ENCODE measurements at places on chromosomes 5 and 9. TPM values are rescaled to one million over a fixed set of nuclear protein-coding genes. Genes with fewer than 3 reads are reported as not detected.

DNA sequence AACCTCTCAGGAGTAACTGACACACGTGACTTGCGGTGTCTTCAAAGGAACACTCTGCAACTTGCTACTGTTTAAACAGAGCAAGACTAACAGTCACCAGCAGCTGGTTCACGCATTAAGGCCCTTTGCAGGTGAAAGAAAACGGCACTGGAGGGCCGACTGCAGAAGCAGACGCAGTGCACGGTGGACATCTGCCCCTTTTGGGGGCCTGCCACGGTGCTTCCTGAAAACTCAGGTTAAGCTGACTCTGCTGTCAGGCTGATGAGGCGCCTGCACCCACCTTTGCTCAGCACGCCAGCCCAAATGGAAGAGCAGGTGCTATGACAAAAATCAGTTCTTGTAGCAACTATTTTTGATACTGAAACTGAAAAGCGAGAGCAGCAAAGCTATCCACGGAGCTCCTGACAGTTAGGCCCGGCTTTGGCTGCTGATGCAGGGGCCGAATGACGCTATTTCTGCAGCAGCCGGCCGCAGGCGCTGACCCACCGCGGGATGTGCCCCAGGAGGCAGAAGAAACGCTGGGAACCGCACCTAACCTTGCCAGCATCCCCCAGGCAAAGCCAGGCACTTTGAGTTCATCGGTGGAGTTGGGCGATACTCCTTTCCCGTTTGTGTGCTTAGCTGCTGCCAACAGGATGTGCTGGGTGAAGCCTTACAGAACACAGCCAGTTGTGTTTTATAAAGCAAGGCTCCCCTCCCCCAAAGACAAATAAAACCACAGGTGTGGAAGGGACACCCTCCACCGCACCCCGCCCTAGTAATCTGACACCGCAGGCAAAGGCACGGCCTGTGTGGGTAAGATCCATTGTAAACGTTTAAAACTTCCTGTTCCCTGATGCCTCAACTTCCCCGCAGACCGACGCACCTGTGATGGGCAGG is 21.1 kb upstream of the TERT start:
- peak; percentile 99 for DNase-seq

DNA sequence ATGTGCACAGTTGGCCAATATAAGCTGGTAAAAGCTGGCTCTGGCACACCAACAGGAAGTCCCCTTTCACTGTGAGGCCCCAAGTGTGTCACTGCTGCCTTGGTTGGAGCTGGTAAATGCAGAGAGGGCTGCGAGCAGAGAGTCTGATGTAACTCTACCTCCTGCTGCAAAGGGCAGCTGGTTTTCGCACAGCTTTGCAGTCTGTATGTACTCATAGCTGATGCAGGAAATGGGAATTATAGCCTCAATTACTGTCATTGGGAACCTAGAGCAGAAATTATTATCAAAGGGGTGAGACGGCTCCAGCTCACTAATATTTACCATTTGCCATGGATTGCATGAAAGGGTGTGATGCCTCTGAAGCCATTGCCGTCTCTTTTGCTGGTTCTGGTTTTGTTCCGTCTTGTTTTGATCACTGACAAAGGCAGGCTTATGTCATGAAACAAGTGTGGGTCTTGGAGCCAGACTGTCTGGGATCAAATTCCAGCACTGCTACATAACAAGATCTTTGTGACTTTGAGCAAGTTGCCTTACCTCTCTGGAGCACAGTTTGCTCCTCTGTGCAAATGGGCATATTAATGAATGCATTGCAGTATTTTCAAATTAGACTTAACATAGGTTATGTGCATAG is 124.3 kb upstream of the SLC25A48 start:
- DNase-seq = no peak

DNA sequence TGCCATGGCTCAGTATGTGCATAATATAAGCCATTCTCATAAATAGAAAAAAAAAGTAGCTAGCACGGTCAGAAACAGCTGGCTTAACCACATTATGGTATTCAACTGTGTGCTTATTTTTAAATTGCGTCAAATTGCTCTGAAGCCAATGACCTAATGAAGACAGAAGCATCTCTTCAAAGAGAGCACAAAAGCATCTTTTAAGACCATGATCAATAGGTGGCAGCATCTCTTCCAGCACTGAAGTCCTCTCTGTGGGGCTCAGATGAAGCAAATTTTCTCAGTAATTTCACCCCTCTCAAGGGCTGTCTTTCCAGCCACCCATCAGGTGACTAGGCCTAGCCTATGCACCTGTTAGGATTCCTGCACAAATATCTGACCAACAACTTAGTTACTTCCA is 251.4 kb downstream of the GLIS3 start:
- no peak for DNase-seq

DNA sequence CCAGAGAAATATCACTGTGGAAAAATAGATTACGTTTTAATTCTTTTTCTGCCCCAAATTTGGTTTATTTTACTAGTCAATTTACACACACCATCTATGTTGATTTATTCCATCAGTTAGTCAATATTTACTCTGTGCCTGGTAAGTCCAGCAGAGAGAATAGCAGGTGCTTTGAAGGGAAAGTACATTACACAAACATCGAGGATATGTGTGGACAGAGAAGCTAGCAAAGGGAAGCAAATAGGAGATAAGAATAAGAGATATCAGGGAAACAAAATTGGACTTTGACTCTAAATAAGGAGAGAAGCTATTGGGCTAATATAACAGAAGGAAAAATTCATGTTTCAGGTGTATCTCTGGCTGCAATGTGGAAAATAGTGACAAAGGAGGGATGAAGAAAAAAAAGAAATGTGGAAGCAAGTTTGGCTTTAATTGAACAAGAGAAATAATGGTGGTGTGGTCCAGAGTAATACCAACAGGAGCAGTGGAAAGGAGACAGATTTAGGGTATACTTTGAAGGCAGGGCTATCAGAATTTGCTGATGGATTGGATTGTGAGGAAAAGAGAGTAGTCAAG is 587.7 kb upstream of the CDH6 start:
- DNase-seq = no peak

- peak; percentile 26 for DNase-seq
Observed at GRCh38 chr9:68507130-68507805, 33.4 kb downstream of the TMEM252 start.

GRCh38 chr9:33293782-33294181 is 3.5 kb downstream of the NFX1 start:
- DNase-seq = no peak

DNA sequence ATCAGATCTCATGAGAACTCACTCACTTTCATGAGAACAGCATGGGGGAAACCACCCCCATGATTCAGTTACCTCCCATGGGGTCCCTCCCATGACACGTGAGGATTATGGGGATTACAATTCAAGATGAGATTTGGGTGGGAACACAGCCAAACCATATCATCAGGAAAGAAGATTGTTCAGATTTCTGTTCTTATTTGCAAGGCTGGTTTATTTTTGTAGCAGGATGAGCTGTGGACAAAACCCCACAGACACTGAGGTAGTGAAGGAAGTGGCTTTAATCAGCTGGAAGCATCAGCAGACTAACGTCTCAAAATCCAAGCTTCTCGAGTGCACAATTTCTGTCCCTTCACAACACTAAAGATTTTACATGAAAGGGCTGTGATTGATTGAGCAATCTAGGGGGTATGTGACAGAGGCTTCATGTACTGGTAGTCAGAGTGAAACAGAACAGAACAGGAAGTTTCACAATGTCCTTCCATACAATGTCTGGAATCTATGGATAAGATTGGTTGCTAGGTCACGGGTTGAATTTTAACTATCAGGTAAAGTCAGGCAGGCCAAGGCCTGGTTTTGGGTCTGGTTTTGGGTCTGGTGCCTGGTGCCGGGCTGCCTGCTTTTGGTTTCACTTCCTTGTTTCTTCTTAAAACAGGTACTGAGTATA is 91.3 kb upstream of the ZNF366 start:
- DNase-seq = peak; percentile 1

DNA sequence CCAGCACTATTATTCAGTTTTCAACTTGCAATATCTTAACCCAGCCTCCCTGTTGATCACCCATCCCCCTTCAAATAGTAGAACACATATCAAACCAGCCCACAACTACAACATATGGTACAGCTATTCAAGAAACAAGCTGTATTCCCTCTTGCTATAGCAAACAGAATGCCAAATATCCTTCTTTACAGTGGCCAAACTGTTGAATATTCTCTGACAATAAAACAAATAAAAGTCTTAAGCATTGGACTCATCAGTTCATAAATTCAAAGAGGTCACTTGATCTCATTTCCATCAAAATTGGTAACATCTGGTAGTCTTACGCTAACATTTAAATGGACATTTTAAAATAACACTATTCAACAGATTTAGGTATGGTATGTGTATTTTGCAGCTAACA is 350.8 kb downstream of the EFNA5 start:
- DNase-seq = no peak

GRCh38 chr5:151092762-151093161 is 11.9 kb upstream of the TNIP1 start:
- no peak for DNase-seq

- peak; percentile 81 for DNase-seq
Observed at GRCh38 chr9:99118782-99119466, 14.0 kb downstream of the TGFBR1 start.

DNA sequence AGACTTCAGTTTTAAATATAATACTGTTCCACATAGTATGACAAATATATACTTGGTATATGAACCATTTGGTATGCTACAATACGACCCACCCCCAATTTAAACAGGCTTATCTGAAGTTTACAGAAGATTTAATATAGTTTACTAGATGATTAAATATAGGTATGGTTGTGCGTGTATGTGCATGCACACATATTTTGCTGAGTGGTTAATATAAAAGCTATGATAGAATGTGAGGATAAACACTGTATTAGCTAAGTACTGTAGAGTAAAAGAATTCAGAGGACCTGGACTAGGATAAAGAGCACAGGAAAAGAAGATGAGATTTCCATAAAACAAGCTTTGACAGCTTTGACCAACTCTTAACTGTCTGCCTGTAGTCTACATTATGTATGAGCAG is 356.7 kb downstream of the PDE4D start:
- no peak for DNase-seq

DNA sequence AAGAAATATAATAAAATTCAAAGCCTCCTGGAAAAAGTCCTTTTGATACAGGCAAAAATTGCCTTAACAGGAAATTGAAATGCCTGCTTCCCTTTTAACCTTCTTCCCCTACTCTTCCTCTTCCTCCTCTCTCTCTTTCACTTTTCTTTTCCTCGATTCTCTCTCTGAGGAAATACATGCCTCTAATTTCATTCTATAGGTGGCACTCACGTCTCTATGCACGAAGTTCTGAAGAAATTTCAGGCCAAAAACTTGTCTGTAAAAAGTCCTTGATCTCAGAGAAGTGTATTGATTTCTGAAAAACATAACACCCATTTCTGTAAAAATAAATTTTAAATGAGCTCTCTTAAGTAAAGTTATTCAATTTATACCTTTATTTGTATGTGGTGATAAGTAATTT is 371.7 kb upstream of the IRX4 start:
- DNase-seq = no peak

DNA sequence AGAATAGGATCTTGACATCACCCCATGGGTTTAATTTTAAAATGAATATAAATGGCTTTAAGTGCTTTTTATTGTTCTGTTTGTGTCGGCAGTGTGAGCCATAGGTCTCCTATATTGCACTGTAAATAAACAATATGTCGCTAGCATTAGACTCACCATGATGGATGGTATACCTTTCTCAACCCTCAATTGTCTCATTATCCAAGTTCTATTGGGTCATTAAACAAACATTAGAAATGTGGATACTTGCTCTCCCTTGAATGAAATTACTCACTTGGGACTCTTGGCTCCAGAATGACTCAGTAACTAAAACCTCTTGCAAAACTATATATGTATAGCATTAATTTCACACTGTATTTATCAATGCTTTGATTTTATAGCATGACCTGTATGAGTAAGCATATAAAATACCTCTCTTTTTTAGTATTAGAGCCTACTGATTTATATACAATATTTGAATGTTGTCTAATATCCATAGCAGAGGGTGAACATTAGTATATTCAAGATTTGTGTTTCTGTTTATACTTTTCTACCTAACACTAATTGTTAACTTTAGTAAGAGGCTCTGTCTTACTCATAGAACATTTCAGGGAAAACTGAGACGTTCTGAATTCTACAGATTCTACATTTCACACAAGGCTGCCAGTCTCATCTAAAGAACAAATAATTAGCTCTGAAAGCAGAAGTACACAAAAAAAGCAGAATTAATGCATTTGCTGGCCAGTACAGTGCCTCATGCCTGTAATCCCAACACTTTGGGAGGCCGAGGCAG is 303.8 kb upstream of the PRR16 start:
- DNase-seq = no peak

GRCh38 chr5:149442563-149443182 is 63.6 kb upstream of the IL17B start:
- peak; percentile 63 for DNase-seq

DNA sequence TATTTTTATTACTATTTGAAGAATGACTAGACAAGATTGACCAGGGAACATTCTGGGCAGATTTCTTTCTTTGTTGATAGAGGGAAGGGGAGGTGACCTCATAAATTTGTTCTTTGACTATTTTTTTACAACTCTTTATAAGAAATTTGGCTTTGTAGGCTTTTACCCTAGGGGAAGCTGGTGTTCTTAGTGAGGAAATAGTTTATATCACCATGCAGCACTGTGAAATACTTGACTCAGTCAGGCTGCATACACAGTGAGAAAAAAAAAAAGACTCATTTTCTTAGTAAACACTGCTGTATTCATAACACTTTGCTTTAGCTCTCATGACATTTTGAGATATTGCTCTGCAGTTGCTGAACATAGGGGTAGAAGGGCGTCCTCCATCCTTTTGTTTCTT is 336.6 kb upstream of the PIK3R1 start:
- DNase-seq = no peak

- DNase-seq = no peak
Observed at GRCh38 chr5:173242675-173243121, 7.7 kb upstream of the NKX2-5 start.

GRCh38 chr9:134399435-134400056 is 73.3 kb downstream of the RXRA start:
- no peak for DNase-seq

GRCh38 chr5:122858451-122858850 is 13.0 kb downstream of the SNX24 start:
- DNase-seq = no peak

DNA sequence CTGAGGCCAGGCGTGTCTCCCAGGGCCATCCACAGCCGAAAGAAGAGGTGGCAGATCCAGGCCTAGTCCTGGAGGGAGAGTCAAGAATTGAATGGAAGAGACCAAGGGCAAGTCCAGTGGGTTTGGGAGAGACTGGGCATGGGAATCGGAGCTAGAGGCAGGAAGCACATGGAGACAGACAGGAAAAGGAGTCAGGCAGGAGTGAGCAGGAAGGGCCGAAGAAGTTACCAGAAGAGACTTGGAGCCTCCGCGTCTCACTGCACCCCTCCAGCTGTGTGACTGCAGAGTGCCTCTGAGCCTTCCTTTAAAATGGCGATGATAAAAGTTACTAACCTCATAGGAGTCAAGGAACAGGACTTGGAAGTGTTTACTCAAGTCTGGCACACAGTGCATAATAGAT is 64.4 kb upstream of the ANGPTL2 start:
- no peak for DNase-seq

GRCh38 chr5:1227667-1228066 is 2.5 kb downstream of the SLC6A18 start:
- no peak for DNase-seq

SMIM33 gene
- not detected for total RNA-seq

CSF1R gene
- total RNA-seq = not detected

AMBP gene
- not detected for total RNA-seq

SLCO6A1 gene
- not detected for total RNA-seq

AK1 gene
- total RNA-seq = 22.6 TPM

LHX6 gene
- total RNA-seq = not detected

S100Z gene
- total RNA-seq = 76.6 TPM

FAM78A gene
- total RNA-seq = 35.0 TPM

IFNA21 gene
- total RNA-seq = not detected

IFNA13 gene
- total RNA-seq = not detected

NIM1K gene
- total RNA-seq = 0.68 TPM
